Dermis microvascular lymphatic vessel endothelial cell (primary cell): ENCODE measurements at places on chromosomes 7 and 10.
A peak's percentile ranks its signal among the peaks of the same experiment; 100 is the strongest.

DNA sequence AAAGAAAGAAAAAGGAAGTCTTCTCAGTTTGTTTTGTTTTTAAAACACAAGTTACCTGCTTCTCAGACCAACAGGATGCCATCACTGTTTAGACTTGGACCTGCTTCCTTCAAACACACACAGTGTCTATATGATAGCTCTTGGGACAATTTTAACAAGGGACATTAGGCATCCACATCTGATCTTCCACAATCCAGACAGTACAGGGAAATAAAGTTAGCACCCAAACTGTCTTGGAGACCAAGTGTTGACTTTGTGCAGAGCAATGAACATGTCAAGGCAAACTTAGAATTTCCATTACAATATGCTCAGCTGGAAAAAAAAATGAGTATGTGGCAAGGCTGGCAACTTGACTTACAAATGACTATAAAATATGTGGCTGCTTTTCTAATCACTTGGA is 80.9 kb downstream of the SGMS1 start:
- no peak for DNase-seq

DNA sequence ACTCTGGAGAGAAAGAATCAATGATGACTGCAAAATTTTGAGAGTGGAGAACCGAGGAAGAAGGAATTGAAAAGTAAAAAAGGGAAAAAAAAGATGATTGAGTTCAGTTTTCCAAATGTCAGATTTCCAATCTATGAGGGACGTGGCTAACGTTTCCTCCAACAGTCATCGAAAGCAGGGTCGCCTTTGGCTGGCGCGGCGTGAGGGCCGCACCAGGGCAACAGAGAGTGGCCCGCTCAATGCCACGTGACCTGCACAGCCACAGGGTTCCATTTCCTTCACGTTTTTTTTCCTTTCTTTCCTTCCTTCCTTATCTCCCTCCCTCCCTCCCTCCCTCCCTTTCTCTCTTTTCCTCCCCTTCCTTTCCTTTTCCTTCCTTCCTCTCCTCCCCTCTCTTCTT is 101.9 kb downstream of the WDR37 start:
- DNase-seq: no peak

GRCh38 chr7:103640031-103640779 is 194.2 kb upstream of the SLC26A5 start:
- no peak for DNase-seq

- no peak for DNase-seq
These were observed 504.1 kb upstream of the ANKRD30A start for GRCh38 chr10:36621346-36621745.

- no peak for DNase-seq
These were observed 52.0 kb upstream of the GNA12 start for GRCh38 chr7:2896131-2896530.

GRCh38 chr7:28617308-28617880 is 205.1 kb downstream of the CREB5 start:
- no peak for DNase-seq

DNA sequence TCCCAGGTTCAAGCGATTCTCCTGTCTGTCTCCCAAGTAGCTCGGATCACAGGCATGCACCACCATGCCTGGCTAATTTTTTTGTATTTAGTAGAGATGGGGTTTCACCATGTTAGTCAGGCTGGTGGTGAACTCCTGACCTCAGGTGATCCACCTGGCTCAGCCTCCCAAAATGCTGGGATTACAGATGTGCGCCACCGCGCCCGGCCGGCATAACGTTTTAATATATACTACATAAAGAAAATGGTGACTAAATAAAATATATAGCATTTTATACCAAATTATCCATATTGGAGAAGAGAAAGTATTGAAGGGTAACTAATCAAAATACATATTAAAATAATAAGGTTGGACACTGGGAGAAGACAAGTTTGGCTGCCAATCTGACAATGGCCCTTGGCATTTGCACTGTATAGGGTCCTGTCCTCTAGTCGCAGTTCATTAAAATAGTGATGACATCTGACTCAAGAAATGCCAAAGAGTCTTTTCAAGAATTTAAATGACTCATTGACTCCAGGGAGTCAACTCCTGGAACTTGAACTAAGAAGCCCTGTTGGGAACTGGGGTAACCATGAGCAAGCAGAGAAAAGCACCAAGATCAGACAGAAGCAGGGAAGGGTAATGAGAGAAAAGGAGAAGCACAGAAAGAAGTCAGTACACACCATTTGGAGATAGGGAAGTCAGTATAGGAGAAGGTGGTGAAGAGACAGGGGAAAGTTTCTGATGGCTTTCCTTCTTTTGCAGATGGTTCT is 91.1 kb downstream of the CH25H start:
- peak; percentile 56 for DNase-seq

GRCh38 chr7:101315336-101315735 is 6.3 kb downstream of the IFT22 start:
- DNase-seq: peak; percentile 53

GRCh38 chr7:15674586-15674985 is 11.9 kb downstream of the MEOX2 start:
- DNase-seq: peak; percentile 43

GRCh38 chr10:20707251-20707650 is 189.9 kb downstream of the NEBL start:
- DNase-seq: no peak

- DNase-seq: no peak
These were observed 330.3 kb upstream of the NPSR1 start for GRCh38 chr7:34327681-34328080.

GRCh38 chr7:30761214-30762156 is 9.6 kb downstream of the INMT start:
- DNase-seq: no peak

GRCh38 chr7:150538259-150538658 is 23.6 kb downstream of the GIMAP7 start:
- DNase-seq: no peak

- no peak for DNase-seq
These were observed 147.9 kb downstream of the RPS24 start for GRCh38 chr10:78181381-78182055.

DNA sequence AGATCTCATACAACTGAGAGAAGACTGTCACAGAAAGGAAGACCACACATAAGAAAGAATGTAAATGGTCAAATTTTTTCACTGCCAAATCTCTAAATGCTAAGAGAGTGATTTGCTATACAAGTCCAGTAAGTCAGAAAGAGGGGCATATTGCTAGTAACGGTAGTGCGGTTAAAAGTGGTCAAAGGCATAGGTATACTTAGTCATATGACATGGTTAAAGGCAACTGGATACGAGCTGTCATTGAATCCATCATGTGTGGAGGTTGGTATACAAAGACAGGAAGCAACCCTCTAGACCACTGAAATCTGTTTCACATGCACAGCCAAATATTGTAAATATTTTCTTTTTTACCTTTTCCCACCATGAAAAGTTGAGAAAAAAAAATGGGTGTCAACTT is 4.8 kb downstream of the INHBA start:
- DNase-seq: peak; percentile 84

- no peak for DNase-seq
These were observed 104.2 kb upstream of the MKI67 start for GRCh38 chr10:128230401-128230800.

DNA sequence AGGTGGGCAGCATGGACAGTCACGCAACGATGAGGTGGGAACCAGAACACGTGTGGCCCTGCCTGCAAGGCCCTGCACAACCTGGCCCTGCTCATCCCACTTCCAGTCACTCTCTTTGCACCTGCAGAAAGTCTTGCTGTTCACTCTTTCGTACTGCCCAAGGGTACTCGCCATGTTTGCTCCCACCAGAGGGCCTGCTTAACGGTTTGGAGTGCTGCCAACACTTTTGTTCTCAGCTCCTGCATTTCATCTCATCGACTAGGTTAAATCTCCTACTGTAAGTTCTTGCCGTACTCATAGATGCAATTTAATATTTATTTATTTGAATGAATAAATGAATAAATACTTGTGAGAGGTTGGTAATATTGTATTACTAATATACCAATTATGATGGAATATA is 315.3 kb downstream of the SDK1 start:
- no peak for DNase-seq

DNA sequence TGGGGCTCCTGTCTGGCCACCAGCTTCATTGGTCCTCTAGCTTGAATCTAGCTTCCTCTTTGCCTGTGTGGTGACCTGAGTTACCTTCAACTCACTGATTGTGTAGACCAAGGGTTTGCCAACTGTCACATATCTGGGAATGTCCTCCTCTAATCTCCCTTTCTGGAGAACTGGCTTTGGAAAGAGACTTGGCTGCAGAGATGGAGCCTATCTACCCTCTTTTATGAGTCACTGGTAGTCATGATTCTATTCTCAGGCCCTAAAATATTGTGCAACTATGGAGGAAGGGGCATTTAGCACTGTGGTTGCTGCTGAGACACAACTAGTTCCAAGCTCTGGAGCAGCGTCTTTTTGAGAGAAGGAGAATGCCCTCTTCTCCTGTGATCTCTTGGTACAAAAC is 691.3 kb downstream of the KCNMA1 start:
- no peak for DNase-seq

DNA sequence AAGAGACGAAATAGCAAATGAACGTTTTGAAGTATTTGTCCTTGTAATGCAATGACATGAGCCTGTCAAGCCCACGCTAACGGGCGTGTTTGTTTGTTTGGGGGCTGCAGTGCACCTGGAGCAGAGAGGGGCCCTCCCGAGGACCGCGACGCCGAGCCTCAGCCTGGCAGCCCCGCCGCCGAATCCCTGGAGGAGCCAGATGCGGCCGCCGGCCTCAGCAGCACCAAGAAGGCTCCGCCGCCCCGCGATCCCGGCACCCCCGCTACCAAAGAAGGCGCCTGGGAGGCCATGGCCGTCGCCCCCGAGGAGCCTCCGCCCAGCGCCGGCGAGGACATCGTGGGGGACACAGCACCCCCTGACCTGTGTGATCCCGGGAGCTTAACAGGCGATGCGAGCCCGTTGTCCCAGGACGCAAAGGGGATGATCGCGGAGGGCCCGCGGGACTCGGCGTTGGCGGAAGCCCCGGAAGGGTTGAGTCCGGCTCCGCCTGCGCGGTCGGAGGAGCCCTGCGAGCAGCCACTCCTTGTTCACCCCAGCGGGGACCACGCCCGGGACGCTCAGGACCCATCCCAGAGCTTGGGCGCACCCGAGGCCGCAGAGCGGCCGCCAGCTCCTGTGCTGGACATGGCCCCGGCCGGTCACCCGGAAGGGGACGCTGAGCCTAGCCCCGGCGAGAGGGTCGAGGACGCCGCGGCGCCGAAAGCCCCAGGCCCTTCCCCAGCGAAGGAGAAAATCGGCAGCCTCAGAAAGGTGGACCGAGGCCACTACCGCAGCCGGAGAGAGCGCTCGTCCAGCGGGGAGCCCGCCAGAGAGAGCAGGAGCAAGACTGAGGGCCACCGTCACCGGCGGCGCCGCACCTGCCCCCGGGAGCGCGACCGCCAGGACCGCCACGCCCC is 118.5 kb downstream of the CYTH3 start:
- DNase-seq: no peak

DNA sequence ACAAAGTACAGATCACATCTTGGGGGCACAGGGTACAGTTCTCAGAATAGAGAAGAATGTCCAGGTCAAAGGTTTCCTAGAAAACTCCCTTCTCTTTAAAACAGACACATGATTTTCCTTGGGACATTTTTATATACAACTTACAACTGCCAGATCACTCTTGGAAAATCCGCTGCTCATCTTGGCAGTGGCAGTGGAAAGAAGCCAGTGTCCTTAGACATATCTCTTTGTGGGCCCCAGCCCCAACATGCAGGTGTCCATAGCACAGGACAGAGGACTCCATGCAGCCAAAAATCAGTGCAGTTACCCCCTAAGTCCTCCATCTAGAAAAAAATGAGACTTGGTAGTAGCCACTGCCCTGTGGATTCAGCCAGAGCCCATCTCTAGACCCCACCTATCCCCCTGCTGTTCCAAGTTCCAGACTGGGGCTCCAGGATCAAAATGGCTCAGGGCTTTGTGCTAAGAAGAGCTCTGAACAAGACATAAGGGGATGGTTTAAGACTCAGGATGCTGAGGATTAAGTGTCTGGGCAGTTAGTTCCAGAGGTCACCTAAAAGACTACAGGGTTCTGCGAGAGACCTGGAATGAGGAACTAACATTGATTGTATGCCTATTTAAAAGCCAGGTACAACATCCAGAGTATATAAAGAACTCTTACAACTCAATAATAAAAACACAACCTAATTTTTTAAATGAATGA is 34.4 kb downstream of the HIPK2 start:
- DNase-seq: no peak

DNA sequence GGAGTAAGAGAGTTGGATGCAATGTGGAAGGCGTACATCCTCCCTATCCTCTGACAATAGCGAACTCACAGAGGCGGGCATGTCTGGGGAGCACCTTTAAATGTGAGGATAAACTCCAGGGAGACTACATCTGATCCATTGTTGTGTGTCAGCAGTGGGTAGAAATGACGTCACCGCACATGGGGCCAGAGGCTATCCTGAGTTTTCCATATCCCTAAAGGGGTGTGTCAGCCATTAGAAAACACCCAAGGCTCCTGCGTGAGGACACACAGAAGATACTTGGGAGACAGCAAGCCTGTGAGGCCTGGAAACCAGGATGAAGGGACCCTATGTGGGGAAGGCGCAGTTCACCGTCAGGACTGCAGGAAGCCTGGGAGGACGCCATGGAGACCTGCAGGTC is 17.2 kb upstream of the CDHR3 start:
- DNase-seq: no peak

GRCh38 chr7:106603346-106603745 is 57.6 kb downstream of the CCDC71L start:
- DNase-seq: no peak

DNA sequence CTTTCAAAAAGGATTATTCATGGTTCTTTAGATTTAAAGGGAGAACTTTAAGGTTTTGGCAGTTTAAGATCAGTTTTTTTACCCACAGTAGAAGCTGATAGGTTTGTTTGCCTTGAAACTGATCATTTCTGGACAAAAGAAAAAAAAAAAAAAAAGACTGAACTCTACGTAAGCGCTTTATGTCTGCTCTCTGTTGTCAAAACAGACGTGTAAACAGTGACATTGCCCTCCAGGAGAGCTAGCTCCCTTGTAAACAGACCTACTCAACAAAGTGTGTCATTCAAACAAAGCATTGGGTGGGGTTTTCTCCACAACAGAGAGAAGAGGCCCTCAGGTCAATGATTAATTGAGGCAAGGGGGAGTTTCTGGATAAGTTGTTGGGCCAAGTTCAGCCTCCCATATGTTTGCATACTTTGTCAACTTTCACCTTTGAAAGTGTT is 568.1 kb upstream of the LRRN3 start:
- DNase-seq: no peak

- DNase-seq: no peak
These were observed 173.2 kb downstream of the TNS3 start for GRCh38 chr7:47408675-47409074.

GRCh38 chr7:36670585-36671431 is 53.5 kb downstream of the AOAH start:
- peak; percentile 48 for DNase-seq
